ENCODE measurements at places on chromosomes 3 and 15. TPM values are rescaled to one million over a fixed set of nuclear protein-coding genes. Genes with fewer than 3 reads are reported as not detected.

NPAP1 gene
- not detected for polyA plus RNA-seq

KNG1 gene
- not detected for polyA plus RNA-seq

DNA sequence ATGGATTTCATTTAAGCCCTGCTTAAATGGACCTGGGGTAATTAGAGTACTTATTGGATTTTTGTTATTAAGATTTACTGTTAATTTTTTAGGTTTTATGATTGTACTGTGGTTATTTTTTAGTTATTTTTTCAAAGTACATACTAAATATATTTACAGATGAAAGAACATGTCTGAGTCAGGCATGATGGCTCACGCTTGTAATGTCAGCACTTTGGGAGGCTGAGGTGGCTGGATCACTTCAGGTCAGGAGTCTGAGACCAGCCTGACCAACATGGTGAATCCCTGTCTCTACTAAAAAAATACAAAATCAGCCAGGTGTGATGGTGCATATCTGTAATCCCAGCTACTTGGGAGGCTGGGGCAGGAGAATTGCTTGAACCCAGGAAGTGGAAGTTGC is 16.2 kb upstream of the RPL24 start:
- no peak for DNase-seq

DNA sequence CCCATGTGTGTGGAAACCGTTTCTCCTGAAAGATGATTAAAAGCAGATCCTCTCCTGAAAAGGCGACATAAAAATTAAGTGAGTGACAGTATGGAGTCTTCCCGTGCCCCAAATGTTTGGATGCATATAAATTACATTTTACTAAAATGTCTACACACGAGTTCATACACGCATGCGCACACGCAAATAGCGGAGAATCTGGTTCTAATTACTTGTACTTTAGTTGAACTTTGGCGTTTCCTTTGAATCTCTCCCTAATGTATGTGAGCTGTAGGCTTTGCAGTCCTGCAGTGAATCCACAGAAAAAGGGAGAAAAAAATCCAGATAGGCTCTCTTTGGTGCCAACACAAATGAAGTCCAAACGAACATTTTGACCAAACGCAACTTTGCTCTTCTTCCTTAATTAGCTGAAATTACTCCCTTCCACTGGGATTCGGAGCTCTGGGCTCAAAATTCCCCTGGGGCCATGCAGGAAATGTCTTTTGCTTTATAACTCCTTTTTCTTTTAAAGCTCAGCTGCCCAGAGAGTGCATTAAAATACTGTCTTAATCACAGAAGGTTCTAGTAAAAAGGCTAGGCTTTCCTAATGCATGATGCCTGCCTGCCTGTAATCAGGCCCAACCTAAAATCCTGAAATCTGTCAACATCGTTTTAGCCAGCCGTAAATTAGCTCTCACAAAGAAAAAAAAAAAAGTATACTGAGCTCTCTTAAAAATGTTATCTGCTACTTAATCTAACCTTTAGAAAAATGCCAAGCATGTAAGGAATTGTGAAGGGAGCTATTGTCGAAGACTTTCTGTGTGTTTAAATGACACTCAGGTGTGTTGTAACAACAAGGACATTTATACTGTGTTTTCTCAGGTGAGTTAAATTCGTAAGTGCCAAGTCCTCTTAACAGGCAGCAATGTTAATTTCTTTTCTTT is 26.2 kb downstream of the RARB start:
- peak; percentile 39 for DNase-seq

DNA sequence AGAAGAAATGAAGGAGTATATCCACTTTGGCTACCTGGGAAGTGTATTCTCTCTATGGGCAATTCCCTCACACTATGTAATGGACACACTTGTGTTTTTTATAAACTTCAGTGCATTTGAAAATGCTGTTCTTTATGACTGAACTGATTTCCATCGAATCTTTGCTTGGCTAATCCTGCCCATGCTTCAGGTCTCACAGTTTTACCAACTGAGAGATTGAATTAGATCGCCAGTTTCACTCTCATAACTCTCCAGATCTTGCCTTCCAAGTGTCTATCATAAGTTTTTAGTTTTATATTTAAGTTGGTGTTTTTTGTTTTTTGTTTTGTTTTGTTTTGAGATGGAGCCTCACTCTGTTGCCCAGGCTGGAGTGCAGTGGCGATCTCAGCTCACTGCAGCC is 73.5 kb upstream of the MBNL1 start:
- no peak for DNase-seq

GRCh38 chr15:51497806-51498205 is 124.8 kb downstream of the DMXL2 start:
- DNase-seq = no peak

DNA sequence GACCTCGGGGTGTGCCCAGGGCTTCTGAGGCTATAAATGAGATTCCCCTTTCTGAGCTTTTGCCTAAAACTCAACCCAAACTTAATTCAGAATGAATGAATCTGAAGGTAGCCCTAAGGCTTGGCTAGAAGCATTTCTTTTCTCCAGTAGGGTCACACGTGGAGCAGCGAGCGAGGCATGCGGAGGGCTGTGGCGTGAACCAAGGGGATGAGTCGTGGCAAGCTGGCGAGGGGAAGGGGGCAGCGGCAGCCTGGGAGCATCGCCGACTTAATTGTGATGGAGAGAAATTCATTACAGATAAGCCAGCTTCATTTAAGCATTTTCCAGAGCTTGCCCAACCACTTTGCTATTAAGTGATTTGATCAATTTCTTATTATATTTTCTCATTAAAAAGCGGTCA is 79.9 kb downstream of the CHSY1 start:
- DNase-seq = no peak

- no peak for DNase-seq
These were observed 172.4 kb upstream of the TOPAZ1 start for GRCh38 chr3:44069276-44069675.

DNA sequence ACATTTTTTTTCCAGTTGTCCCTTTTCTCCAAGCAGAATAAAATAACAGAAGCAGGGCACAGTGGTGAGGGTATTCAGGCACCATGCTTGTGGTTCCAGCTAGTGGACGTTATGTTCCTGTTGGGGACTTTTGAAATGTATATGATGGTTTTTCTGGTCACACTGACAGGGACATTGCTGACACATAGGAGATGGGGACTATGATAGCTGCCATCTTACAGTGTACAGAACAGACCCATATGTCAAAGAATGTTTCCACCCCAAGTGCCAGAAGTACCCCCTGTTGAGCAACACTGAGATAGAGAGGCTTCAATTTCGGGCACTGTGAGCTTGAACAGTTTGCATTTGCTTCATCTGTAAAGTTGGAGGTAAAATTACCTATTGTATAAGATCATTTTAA is 38.6 kb downstream of the MCTP2 start:
- DNase-seq = no peak

- no peak for DNase-seq
These were observed 88.0 kb upstream of the IGF1R start for GRCh38 chr15:98560338-98560737.

DNA sequence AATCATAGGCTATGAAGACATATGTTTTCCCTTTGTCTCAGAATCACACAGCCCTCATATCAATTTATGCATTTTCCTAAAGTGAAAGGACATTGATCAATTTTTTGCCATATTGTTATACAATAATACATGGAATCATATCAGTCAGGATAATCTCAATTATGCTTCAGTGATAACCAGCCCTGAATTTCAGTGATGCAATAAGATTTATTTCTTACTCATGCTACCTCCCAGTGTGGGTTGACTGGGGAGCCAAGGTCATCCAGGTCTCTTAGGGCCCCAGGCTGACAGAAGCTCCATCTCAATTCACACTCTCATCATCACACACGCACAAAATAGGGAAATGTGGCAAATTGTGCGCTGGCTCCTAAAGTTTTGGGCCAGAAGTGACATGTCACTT is 44.2 kb upstream of the TNIK start:
- no peak for DNase-seq

DNA sequence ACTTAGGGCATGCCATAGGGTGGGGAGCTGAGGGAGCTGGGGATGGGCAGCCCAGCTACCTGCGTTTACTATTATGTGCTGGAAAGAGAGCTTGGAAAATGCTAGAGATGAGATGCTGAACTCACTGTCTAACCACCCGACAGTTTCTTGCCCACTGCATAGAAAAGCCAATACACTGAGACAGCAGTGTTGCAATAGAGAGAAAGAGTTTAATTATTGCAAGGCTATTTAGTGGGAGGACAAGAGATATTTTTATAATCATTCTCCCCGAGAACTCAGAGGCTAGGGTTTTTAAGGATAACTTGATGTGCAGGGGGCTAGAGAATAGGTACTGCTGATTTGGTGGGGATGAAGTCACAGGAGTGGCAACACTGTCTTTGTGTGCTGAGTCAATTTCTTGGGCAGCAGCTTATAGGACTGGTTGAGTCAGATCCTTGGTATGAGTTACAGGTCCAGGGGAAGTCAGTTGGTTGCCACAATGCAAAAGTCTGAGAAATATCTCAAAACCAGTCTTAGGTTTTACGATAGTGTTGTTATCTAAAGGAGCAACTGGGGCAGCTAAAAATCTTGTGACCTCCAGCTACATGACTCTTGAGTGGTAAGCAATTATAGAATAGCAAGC is 205.9 kb downstream of the GABRG3 start:
- no peak for DNase-seq

GRCh38 chr3:32837789-32838188 is 20.0 kb downstream of the TRIM71 start:
- DNase-seq = no peak

DNA sequence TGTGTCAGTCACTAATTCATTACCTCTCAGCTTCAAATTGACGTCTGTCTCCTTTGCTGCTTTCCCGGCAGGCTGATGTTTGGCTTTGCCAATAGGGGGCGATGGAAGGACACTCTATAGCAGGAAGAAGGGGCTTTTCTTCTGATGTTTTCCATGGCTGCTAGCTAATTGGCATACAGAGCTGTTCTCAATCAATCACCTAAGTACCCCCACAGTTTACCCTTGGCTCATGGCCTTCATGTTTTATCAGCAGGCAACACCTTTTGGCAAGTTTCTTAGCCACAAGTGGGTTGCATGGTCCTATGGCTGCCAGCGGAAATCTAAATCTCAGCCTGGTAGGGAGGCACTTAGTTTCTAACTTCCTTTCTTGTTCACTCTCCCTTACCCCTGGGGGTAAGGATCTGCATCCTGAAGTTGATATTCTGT is 45.0 kb downstream of the ESYT3 start:
- DNase-seq = no peak

Measured in AG04450 (cell line).